ENCODE measurements at places on chromosomes 13 and 19. TPM values are rescaled to one million over a fixed set of nuclear protein-coding genes. Genes with fewer than 3 reads are reported as not detected.

C13orf46 gene
- total RNA-seq, result not detected

AMH gene
- total RNA-seq, result 3.9 TPM

ZNF416 gene
- 5.8 TPM for total RNA-seq

KPTN gene
- total RNA-seq, result 10.1 TPM

SULT2A1 gene
- 188 TPM for total RNA-seq

ACP7 gene
- total RNA-seq, result 0.23 TPM

FCER2 gene
- not detected for total RNA-seq

KASH5 gene
- total RNA-seq, result not detected

GRCh38 chr19:11423164-11423790 lies 4.2 kb upstream of the RGL3 start:
- H3K4me3 ChIP-seq, result no peak overlapping the region
- H3K27ac ChIP-seq, result no peak overlapping the region
- peaks cover 21% of the 10 kb centered on the region for H3K4me1 ChIP-seq
- H3K36me3 ChIP-seq, result no peaks in the 10 kb centered on the region
- peaks cover 5% of the 10 kb centered on the region for H3K27me3 ChIP-seq
- no peak for DNase-seq

- H3K4me3 ChIP-seq, result no peak overlapping the region
- H3K4me1 ChIP-seq, result no peaks in the 10 kb centered on the region
- DNase-seq, result peak; percentile 15
These were observed 93.4 kb downstream of the UQCRFS1 start for GRCh38 chr19:29119590-29119989.

- no peaks in the 10 kb centered on the region for H3K27me3 ChIP-seq
- no peaks in the 10 kb centered on the region for H3K36me3 ChIP-seq
- DNase-seq, result no peak
- no peak overlapping the region for H3K27ac ChIP-seq
- H3K4me1 ChIP-seq, result peaks cover 33% of the 10 kb centered on the region
These were observed 139.1 kb upstream of the SERP2 start for GRCh38 chr13:44234566-44234965.

GRCh38 chr19:2803486-2804155 lies 16.0 kb upstream of the ZNF554 start:
- no peak for DNase-seq
- no peak overlapping the region for H3K27ac ChIP-seq
- H3K4me3 ChIP-seq, result no peak overlapping the region
- no peaks in the 10 kb centered on the region for H3K36me3 ChIP-seq

DNA sequence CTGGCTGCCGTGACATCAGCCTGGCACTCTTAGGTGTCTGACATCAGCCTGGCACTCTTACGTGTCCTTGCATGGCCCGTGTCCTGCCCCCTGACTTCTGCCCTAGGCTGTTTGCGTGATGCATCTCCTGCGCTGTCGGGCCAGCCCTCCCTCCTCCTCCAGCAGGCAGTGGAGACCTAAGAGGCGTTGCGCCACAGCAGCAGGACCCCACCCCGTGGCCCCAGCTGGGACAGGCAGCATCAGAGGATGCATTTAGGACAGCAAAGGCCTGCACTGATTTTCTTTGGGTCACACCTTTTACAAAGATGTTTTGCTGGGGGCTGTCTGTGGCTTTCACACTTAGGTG lies 65.3 kb downstream of the GPR12 start:
- H3K4me1 ChIP-seq, result no peaks in the 10 kb centered on the region
- H3K4me3 ChIP-seq, result no peak overlapping the region
- no peaks in the 10 kb centered on the region for H3K27me3 ChIP-seq

DNA sequence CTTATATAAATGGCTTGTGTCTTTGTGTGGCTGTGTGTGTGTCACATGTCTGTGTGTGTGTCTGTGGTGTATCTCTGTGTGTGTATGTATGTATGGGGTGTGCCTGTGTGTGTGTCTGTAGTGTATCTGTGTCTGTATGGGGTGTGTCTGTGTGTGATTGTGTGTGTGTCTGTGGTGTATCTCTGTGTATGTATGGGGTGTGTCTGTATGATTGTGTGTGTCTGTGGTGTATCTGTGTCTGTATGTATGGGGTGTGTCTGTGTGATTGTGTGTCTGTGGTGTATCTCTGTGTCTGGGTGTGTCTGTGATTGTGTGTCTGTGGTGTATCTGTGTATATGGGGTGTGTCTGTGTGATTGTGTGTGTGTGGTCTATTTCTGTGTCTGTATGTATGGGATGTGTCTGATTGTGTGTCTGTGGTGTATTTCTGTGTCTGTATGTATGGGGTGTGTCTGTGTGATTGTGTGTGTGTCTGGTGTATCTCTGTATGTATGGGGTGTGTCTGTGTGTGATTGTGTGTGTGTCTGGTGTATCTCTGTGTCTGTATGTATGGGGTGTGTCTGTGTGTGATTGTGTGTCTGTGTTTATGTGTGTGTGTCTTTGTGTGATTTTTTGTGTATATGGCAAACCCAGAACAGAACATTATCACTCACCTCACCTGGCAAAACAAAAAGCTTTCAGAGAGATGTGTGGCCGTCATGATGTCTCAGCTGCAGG lies 56.1 kb upstream of the MCF2L start:
- H3K4me3 ChIP-seq, result no peak overlapping the region
- DNase-seq, result no peak
- no peaks in the 10 kb centered on the region for H3K27me3 ChIP-seq

DNA sequence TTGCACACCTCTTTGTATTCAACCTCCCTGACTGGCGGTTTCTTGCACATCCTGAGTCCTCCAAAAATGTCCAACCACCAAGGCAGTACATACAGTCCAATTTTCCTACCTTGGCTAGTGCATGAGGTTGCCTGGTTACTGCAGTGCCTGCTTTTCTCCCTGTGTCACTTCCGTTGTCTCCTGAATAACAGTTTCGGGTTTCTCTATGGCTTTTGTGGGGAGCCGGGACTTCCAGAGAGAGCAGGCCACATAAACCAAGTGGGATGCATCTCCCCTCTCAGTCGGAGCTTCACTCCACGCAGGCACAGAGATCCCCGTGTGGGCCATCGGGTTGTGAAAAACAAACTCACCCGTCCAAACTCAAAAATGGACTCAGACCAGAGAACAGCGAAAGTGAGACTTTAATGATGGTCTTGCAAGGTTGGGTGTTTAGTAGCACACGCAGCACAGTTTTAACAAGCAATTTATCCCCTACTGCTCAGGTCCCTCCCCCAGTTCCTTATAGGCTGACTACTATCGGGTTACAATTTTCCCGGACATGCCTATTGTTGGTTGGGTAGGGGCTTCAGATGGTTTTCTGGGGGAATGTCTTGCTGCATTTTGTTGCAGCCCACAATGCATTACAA lies 173.1 kb downstream of the POU4F1 start:
- no peak for DNase-seq
- no peaks in the 10 kb centered on the region for H3K27me3 ChIP-seq
- no peaks in the 10 kb centered on the region for H3K4me1 ChIP-seq
- no peaks in the 10 kb centered on the region for H3K36me3 ChIP-seq

GRCh38 chr19:48390188-48391099 lies 907 bp downstream of the KDELR1 start:
- H3K4me1 ChIP-seq, result peaks cover 15% of the 10 kb centered on the region
- no peaks in the 10 kb centered on the region for H3K36me3 ChIP-seq
- peak; percentile 88 for DNase-seq
- H3K4me3 ChIP-seq, result peak overlapping the region; percentile 97
- peaks cover 24% of the 10 kb centered on the region for H3K27me3 ChIP-seq
- H3K27ac ChIP-seq, result peak overlapping the region; percentile 97

GRCh38 chr19:33426621-33427361 lies 53.3 kb downstream of the CEBPG start:
- no peaks in the 10 kb centered on the region for H3K36me3 ChIP-seq
- H3K4me3 ChIP-seq, result no peak overlapping the region
- H3K27ac ChIP-seq, result no peak overlapping the region
- no peaks in the 10 kb centered on the region for H3K27me3 ChIP-seq

DNA sequence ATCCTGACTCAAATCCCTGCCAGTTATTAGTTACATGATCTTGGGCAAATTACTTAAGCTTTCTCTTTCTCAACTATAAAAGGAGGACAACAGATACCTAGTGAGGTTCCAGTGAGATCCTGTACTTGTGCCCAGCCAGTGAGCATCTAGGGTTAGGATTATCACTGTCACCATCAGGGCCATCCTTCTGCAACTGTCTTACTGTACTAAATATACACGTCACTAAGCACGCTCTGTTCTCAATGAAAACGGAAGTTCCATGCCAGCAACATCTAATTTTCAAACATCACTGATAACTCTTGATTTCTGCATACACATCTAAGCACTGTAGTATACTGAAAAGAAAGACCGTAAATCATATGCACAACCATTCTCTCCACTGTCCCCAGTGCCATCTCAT lies 70.0 kb downstream of the FOXO1 start:
- H3K4me3 ChIP-seq, result no peak overlapping the region
- H3K27ac ChIP-seq, result no peak overlapping the region
- H3K4me1 ChIP-seq, result peaks cover 10% of the 10 kb centered on the region
- H3K36me3 ChIP-seq, result no peaks in the 10 kb centered on the region
- H3K27me3 ChIP-seq, result no peaks in the 10 kb centered on the region

- no peak for DNase-seq
- H3K27me3 ChIP-seq, result no peaks in the 10 kb centered on the region
- H3K4me1 ChIP-seq, result peaks cover 8% of the 10 kb centered on the region
- no peaks in the 10 kb centered on the region for H3K36me3 ChIP-seq
- no peak overlapping the region for H3K27ac ChIP-seq
These were observed 6.3 kb upstream of the ATP11A start for GRCh38 chr13:112683581-112683980.

DNA sequence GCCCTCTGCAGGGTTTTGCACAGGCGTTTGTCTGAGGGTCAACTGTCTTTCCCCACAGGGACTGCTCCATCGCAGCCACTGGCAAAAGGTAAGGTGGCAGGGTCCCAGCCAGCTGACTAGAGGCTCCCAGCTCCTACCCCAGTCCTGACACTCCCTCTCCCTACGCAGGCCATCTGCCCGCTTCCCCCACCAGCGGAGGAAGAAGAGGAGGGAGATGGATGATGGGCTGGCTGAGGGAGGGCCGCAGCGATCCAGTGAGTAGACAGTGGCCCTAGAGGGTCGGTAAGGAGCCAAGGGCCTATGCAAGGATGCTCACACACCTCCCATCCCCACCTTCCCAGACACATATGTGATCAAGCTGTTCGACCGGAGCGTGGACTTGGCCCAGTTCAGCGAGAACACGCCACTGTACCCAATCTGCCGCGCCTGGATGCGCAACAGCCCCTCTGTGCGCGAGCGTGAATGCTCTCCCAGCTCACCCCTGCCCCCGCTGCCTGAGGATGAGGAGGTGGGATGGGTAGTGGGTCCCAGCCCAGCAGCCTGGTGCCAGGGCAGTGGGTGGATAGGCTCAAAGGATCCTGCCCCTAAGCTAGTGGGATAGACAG lies 4.0 kb downstream of the HSPB6 start:
- H3K36me3 ChIP-seq, result no peaks in the 10 kb centered on the region
- no peak overlapping the region for H3K4me3 ChIP-seq
- DNase-seq, result no peak
- H3K27ac ChIP-seq, result no peak overlapping the region

Data from hepatocyte (in vitro differentiated cells).